ENCODE measurements at places on chromosomes 6 and 20.
A peak's percentile ranks its signal among the peaks of the same experiment; 100 is the strongest.

DNA sequence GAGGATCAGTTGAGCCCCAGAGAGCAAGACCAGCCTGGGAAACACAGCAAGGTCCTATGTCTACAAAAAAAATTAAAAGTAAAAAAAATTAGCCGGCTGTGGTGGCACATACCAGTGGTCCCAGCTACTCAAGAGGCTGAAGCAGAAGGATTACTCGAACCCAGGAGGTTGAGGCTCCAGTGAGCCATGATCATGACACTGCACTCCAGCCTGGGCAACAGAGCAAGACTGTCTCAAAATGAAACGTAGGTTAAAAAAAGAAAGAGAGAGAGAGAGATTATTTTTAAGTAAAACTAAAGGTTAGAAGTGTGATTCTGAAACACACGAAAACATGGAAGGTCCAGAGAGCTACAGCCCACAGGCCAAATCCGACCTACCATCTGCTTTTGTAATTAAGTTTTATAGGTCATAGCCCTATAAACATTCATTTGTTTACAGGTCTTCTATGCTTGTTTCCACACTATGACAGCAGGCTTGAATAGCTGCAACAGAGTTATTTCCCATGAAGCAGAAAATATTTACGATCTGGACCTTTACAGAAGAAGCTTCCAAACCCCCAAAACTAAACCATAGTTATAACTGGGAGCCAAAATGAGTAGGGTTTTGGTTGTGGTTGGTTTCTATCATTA, 279.7 kb downstream of the GMDS start:
- no peak for DNase-seq

- no peak for DNase-seq
These were observed 72.4 kb downstream of the ASCC3 start for GRCh38 chr6:100808638-100809275.

- peak; percentile 39 for DNase-seq
These were observed 24.9 kb downstream of the SASH1 start for GRCh38 chr6:148367411-148368024.

DNA sequence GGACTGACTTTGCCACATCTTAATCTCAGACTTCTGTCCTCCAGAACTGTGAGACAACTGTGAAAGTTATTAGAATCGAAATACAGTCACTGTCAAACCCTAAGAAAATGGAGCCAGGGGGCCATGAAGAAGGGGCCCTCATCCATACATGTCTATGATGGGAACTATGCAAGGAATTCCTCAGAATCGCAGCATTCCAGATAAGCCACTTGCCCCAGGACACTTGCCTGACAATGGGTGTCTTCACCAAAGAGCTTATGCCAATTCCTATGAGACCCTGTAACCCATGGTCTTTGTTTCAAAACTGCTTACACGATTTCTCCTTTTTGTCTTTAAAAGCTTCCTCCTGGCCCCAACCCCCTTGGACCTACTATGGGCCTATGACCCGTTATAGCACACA, 90.4 kb upstream of the FOXP4 start:
- no peak for DNase-seq

DNA sequence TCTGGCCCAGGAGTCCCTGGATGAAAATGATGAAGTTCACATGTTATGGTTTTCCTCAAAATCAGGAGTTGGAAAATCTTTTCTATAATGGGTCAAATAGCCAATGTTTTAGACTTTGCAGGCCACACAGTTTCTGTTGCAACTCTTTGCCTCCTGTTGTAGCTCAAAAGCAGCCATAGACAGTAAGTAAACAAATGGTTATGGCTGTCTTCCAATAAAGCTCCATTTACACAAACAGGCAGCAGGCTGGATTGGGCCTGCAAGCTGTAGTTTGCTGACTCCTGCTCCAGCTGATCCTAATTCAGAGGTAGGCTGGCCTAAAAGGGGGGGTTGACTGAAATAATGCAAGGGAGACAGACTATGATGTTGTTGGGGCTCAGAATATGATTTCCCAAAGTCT, 33.0 kb downstream of the METTL24 start:
- peak; percentile 60 for DNase-seq

- no peak for DNase-seq
These were observed 3.1 kb downstream of the PLAGL2 start for GRCh38 chr20:32204205-32205109.

GRCh38 chr6:121435444-121436069, at the start of gene GJA1:
Gene GJA1, plus strand, starts transcription at chr6:121435646. Its CDS starts 11,202 bp downstream, at chr6:121446848.
- peak; percentile 83 for DNase-seq

DNA sequence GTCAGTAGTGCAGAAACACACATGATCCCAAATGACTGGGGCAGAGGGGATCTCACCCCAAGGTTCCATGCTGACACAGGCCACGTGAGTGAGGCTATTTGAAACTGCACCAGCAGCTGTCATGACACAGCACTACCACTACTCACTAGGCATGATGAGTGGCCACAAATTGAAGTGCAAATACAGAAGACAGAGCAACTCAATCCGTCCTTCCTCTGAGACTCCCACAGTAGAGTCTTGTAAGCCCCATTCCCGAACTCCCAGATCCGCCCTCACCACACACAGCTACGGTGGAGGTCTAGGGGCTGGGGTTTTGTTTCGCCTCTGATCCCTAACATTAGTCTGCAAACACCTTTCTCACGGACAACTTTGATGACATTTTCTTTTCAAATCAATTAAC, 113.3 kb upstream of the NUP153 start:
- no peak for DNase-seq

DNA sequence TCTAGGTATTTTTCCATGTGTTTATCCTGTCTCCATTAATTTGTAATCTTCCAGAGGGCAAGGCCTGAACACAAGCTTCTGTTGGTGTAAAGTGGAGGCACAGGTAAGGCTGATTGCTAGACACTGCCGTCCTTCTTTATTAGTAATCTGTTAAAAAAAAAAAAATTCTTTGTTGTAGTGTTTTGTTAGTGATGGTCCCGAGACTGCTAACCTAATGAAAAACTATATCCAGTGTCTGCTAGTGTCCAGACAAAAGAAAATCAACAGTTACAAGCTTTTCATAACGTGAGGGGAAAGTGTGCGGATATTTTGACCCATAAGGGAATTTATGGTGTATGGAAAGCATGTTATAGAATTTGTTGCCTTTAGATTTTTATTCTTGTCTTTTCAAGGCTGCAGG, 4.2 kb upstream of the HIVEP1 start:
- DNase-seq: no peak

GRCh38 chr20:23187751-23188150, 101.6 kb upstream of the CD93 start:
- DNase-seq: no peak

All from large intestine (tissue), 12 donors.